ENCODE measurements at places on chromosomes 7 and 10.

- no peak for DNase-seq
These were observed 40.3 kb downstream of the SGCE start for GRCh38 chr7:94615666-94616065.

DNA sequence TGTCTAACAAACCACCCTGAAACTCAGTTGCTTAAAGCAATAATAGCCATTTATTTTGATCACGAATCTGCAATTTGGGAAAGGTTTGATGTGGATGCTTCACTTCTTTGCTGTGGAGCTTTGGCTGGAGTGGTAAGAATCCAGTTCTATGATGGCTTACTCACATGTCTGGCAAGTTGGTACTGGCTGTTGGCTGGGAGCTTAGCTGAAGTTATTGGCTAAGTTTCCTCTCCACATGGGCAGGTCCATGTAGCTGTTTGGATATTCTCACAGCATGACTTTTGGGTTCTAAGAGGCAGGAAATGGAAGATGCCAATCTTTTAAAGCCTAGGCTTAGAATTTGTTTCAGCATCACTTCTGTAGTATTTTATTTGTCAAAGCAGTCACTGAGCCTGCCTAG is 277.6 kb upstream of the NRP1 start:
- no peak for DNase-seq

- DNase-seq, result no peak
These were observed 236.2 kb downstream of the DNAJB9 start for GRCh38 chr7:108805808-108806397.

DNA sequence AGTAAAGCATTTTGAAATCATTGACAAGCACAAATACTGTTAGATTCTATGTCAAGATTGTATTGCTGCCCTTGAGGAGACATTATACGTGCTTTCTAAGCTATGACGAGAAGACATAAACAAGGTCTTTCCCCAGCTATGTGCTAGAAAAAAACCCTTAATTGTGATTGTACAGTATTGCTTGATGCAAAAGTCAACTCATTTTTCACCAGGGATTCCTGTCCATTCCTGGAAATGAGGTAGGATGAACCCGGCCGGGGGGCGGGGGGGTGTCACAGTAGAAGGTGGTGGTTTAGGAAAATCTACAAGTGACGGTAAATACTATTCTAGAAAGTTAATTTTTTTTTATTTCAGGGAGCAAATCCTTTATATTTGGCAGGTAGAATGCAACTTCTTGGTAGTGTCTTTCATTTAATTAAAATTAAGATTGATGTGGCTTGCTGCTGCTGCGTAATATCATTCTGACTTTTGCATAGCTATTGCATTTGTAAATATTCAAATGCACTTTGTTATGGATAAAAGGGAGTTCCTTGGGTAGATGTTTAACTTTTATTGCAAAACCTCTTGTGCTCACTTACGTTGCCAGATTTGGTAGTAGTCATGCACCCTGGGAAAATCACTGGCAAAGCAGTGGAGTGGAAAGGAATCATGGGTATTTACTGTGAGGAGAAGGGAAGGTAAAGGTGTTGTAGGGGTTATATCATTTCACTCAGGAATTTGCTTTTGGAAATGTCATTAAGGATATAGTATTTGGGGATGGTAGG is 164.4 kb upstream of the PRPS1L1 start:
- DNase-seq, result no peak

DNA sequence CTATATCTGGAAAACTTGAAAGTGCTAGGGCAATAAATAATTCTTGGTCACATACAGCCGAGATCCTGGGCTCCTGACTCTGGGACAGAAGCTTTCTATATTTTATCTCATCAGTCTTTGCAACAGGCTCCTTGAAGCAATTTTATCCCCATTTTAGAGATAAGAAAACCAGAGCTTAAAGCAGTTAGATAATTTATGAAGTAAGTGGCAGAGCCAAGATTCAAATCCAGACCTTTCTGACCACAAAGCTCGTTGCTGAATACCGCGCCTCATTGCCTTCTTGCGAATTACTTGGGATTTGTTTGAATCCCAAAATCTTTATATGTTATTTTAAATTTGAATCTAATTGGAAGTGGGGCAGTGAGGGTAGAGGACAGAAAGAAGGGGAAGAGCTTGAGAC is 106.0 kb downstream of the TCF7L2 start:
- no peak for DNase-seq

- no peak for DNase-seq
These were observed 129.0 kb downstream of the DIP2C start for GRCh38 chr10:560314-560992.

DNA sequence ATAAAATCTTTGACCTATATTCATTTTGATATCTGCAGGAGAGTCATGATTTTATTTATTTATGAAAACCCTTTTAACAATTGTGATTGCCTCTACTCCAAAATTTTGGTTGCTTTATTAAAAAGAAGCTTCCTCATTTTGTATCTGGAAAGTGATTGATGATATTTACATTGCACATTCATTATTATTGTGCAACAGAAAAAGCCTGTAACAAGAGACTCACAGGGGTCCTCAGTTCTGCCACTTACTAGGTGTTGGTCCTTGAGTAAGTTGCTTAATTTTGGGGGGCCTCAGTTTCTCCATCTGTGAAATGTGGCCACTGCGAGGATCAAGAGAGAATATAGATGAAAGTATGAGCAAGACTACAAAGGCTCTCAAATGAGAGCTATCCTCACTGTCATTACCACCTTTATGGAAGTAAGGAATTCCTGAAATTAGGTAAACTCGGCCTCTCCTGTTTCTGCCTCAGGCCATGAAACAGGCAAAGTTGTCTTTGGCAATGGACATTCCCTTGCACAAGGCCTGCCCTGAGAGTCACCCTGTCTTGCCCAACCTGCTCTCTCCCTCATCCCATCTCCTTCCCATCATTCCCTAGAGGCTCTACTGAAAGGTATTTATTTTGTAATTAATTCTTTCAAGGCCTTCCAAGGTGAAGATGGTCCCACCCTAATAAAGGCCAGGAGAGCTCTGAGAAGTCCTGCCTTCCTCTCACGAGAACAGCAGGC is 66.1 kb upstream of the ABLIM1 start:
- DNase-seq, result no peak

GRCh38 chr10:7625009-7625408 is 41.8 kb downstream of the ITIH5 start:
- no peak for DNase-seq

GRCh38 chr10:132446661-132447445 is 49.9 kb downstream of the PWWP2B start:
- DNase-seq, result no peak

DNA sequence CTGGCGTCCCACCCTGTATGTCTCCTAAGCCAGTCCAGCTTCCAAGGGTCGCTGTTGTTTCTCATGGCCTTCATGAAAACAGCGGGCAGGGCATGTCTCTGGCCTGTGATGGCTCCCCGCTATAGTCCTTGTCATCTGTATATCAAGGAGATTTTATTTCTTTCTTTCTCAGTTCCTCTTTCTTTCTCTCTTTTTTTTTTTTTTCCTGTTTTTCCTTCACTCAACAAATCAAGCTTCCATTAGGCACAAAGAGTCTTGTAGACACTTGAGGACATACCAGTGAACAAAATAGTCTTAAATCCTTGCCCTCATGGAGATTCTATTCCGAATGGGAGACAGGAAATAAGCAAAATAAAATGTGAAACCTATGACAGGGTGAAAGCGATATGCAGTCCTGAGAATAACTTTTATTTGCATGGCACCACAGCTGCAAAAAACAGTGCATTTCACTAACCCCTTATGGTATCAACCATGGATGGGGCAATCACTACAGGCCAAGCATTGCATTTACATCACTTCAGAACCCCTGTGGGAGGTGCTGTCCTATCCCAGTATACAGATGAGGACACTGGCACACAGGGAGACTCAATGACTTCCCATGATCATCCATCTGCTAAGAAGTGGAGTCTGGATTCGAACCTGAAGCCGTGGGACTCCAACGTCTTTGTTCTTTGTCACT is 50.7 kb downstream of the SYPL1 start:
- DNase-seq, result no peak

DNA sequence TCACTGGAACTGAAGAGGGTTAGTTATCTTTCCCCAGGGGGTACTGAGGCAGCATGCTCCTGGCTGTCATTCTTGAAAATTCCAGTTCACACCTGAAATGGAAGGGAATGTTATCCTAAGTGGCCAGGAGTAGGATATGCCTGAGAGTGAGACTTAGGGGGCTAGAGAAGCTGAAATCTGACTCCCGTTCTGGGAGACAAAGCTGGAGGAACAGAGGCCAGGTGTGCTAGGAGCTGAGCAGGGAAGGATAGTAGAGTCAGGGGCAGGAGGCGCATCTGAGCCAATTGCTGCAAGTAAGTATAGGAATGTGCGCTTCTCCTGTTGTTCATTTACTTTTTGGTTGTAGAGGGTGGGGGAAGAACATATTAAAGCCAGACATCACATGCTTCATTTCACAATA is 58.1 kb upstream of the KIAA1217 start:
- no peak for DNase-seq

- DNase-seq, result peak; percentile 86
These were observed 111.6 kb downstream of the ARHGAP22 start for GRCh38 chr10:48493083-48493871.

DNA sequence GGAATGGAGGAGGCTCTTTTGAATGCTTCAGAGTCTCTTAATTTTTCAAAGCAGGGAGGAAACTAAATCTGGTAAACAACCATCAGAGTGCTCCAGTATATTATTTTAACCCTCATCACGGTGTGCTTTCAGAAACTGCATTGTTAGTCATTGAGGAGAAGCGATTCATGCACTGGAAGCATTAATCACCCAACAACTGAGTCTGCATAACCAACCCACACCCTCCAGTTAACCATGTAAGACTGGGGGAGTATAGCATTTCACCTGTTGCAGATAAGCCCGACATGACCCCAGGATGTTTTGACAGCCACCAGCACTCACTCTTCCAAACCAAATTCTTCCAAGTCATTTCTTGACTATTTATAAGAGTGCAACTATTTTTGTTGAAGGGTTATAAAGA is 257.6 kb downstream of the GATA3 start:
- no peak for DNase-seq

GRCh38 chr10:17100586-17100985 is 29.0 kb downstream of the CUBN start:
- DNase-seq, result no peak

GRCh38 chr10:77530011-77530410 is 107.6 kb downstream of the KCNMA1 start:
- DNase-seq, result no peak

GRCh38 chr7:46576950-46577349 is 655.9 kb upstream of the IGFBP3 start:
- no peak for DNase-seq

DNA sequence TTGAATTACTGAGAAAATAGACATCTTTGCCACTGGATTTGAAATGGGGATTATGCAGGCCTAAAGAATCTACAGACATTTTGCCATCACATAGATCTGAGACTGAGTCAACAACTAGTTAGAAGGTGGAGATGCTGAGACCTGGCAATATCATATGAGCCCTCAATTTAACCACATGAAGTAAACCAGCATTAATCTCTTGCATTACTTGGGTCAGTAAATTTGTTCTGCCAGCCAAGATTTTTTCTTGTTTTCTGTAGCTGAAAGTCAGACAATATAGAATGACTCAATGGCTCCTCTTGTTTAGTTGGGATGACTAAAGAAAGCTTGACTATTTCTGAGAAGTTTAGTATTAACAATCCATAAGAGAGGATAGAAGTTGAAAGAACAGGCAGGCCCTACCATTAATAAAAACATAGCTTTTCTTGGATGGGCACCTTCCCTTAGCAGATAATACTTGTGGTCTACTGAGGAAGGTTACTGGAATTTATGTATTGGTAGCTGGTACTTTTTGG is 396.7 kb upstream of the SORCS1 start:
- no peak for DNase-seq

DNA sequence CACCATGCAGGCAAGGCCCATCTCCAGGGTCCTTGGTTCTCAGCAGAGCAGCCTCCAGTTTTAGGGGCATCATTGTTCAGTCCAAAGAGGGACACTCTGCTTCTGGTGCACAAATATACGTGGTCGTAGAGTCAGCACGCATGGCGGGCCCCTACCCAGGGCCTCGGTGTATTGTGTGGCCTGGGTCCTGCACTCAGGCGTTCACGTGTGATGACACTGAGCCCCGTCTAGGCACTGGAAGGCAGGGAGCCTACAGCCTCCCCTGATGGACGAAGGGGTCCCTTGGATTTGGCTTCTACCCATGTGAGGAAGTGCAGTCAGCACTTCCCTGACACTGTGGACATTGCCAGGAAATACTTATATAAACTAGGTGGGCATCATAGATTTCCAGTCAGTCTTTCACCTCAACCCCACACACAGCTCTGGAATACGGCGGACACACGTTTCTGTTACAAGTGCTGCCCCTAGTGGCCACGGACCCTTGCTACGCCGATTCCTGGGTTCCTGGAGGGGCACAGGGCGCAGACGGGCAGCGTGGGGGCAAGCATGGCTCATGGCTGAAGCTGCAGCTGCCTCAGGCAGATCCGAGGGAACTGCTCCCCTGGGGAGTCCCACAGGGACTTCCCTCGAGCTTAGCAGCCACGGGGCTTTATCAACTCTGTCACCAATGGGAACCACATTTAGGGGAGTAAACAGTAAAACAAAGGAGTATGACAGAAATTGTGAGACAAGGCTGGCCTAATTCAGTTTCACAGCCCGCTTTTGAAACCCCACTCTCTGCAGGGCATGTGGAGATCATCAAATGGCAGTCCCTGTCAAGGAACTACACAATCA is 25.4 kb downstream of the AIFM2 start:
- DNase-seq, result no peak

Measured in hematopoietic multipotent progenitor cell (in vitro differentiated cells).